Aorta (tissue), 5 donors: ENCODE measurements at places on chromosomes 16 and 17.

DNA sequence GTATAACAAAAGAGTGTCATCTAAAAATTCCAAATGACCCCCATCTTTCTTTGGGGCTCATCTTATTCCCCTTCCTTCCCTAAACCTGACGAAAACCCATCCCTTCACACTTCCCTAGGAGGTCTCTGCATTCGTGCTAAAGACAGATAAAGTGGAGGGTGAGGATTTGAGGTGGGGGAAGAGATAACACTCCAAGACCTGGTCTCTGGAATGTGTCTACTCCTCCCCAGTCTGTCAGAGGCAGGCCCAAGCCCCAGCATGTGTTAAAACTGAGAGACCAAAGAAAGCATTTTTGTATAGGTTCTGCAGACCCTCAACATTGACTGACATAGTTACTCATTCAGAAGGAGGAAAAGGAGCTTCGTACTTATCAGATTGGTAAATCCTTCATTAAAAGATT lies 11.0 kb upstream of the LHX1 start:
- DNase-seq, result no peak

DNA sequence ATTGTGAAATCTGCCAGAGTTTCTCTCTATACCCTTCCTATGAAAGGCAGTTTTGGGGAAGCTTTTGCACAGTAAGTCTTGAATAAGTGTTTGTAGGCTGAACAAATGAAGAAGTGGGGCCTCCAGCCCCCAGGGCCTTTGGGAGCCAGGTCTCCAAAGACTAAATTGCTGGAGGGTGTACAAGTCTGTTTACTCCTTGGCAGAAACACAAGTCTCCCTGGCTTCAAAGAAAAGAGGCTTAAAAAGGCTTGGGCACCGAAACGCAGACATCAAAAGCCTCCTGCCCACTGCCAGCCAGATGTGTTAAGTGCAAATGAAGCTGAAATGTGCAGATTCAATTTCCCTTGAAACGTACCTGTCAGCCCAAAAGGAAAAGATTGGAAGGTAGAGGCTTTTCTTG lies 146.3 kb downstream of the TMEM132E start:
- no peak for DNase-seq

GRCh38 chr16:50326835-50327465 lies 41.8 kb downstream of the BRD7 start:
- no peak for DNase-seq

- no peak for DNase-seq
Observed at GRCh38 chr17:61354895-61355874, 44.5 kb upstream of the TBX2 start.

- peak; percentile 7 for DNase-seq
Observed at GRCh38 chr16:66263168-66263972, 103.1 kb upstream of the CDH5 start.

DNA sequence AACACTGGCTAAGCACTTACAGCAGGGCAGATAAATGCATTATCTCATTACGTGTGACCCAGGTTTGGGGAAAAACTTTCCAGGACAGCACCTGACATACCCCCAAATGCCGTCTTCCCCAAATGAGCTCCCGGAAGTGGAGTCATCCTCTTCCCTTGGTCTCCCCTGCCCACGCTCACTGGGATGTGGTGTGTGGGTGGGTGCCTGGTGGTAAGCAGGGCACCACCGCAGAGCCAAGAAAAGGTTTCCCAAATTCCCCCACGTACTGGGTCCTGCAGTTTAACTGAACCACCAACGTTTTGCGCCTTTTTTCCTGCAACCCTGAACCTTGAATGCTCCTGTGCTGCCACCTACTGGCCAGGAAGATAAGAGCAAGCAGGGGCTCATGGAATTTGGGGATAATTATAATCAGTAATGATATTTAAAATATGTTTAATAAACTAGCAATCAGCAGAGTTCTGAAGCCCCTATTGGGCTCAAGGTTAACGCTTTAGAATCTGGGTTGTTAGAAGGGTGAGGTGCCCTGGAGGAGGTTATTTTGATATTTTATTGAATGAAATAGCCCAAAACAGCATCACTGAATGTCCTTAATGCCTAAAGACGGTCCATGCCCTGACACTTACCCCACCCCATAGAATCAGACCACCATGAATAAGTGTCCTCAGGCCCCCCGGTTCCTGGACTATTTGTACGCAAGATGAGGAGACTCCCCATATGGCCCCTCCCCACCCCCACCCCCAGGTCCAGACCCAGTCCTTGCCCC lies 8.0 kb downstream of the SPPL2C start:
- DNase-seq, result no peak

DNA sequence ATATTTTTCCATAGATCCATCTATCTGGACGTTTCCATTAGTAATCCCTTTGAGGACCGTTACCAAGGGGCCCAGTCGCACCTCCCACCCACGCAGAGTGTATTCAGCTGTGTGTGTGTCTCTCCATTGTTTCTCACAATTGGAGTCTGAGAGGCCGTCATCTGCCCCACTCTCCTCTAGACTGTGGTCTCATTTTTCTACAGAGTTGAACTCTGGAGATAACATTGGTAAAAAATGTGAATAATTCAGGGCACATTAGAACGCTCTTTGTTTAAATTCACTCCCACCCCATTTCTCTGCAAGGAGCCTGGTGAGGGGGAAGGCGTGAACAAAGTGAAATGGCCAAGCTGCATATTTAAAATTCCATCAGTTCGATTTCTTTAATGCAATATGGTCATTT lies 333.1 kb upstream of the MAF start:
- DNase-seq, result no peak

GRCh38 chr17:57808882-57809281 lies 41.0 kb downstream of the MRPS23 start:
- no peak for DNase-seq

DNA sequence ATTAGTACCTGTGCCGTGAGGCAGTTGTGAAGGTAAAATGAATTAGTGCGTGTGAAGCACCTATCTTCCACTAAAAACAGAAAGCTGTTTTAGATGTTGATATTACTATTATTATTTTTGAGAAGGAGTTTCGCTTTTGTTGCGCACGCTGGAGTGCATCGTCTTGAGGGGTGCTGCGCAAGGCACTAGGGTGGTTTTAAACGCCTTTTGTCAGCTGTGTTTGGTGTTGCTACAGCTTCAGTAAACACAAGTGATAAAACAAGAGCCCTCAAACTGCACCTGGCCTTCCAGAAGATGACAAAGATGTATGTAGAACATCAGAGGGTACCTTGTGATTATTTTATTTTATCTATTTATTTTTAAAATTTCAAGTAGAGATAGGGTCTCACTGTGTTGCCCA lies 38.2 kb downstream of the PLCG2 start:
- DNase-seq, result no peak

DNA sequence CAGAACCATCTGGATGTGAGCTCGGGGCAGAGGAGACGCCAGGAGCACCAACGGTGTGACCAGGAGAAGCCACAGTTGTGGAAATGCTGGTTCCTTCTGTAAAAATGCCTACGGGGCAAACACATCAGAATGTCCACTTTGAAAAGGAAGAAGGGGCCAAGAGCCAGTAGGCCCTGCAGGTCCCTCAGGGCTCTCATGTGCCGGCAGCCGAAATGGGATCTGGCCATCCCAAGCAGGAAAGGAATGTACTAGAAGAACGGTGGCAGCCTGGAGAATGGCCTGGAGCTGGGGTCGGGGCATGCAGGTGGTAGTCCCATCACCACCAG lies 162.1 kb upstream of the PLCG2 start:
- DNase-seq, result no peak

GRCh38 chr17:14061666-14062560 lies 7.4 kb upstream of the COX10 start:
- peak; percentile 66 for DNase-seq

DNA sequence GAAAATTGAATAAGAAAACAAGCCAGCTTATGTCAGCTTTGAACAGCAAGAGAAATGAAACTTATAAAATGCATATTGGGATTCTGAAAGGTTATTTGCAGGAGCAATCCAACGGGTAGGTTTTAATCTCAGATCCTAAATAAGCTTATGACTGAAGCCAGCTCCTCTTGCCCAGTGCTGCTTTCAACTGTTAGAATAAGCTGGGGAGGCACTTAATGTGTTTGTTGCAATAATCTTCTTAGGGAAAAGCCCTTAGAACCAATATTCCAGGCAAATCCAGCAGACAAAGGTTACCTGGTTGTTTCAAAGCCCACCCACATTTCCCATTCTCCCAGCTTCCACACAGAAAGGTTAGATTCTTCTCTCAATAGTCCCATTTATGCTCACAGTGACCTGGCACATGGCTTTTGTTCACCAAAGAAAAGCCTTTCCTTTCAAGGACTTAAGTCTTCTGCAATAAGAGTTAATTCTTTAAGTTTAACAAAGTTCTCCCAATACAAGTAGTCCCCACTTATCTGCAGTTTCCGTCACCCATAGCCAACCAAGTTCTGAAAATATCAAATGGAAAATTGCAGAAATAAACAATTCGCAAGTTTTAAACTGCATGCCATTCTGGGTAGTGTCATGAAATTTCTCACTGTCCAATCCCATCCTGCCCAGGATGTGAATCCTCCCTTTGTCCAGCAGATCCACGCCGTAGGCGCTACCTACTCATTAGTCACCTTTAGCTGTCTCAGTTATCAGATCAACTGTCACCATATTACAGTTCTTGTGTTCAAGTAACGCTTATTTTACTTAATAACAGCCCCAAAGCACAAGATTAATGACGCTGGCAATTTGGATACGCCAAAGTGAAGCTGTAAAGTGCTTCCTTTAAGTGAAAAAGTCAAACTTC lies 5.9 kb downstream of the TEX2 start:
- no peak for DNase-seq

GRCh38 chr17:30840771-30841170 lies 9.0 kb downstream of the ATAD5 start:
- no peak for DNase-seq

GRCh38 chr17:33112763-33113162 lies 121.1 kb downstream of the SPACA3 start:
- no peak for DNase-seq

DNA sequence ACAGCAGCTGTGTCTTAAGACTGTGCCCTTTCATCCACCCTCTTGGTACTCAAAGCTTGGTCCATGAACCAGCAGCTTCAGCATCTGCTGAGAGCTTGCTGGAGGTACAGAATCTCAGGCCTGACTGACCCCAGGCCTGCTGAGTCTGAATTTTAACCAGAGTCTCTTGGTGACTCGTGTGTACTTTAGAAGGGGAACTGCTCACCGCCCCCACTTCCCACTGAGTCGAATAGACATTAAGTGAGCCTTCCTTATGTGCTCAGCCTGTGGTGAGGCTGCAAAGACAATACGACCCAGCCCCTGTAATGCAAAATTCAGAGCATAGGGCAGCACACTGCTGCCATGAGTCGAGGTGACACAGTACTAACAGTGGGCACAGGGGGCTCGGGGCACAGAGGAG lies 662.8 kb downstream of the WWOX start:
- no peak for DNase-seq

DNA sequence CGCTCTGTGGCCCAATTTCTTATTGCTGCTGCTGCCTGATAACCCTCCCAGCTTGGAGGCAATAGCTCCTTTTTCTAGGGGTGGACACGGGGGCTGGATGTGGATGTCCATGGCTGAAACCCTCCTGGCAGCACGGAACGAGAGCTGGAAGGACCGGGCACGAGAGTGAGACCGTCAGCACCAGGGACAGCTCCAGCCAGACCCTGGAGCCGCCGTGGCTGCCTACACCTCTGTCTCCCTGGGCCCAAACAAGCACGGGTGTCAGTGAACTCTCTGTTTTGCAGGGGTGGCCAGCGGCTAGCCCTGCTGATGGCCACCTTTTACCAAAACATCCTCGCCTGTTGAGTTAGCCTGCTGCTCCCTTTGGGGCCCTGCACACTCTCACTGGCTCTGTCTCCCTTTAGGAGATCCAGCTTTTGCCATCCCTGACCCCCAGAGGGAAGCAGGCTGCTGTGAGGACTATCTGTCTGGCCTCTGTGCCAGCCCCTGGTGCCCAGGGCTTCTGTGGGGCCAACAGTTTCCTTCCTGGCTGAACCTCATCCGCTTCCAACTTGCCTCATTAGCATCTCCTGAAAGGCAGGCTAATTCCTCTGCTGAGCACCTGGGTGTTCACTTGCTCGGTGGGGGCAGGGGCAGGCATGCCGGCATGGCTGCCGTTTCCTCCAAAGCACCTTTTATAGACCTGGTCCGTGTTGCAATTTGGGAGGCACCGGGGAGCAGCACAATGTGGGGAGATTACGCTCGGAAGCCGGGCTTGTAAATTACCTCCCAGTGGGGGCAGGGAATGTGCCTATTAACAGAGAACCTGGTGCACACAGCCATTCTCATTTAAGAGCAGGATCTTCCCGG lies 118.1 kb downstream of the ENGASE start:
- peak; percentile 80 for DNase-seq

DNA sequence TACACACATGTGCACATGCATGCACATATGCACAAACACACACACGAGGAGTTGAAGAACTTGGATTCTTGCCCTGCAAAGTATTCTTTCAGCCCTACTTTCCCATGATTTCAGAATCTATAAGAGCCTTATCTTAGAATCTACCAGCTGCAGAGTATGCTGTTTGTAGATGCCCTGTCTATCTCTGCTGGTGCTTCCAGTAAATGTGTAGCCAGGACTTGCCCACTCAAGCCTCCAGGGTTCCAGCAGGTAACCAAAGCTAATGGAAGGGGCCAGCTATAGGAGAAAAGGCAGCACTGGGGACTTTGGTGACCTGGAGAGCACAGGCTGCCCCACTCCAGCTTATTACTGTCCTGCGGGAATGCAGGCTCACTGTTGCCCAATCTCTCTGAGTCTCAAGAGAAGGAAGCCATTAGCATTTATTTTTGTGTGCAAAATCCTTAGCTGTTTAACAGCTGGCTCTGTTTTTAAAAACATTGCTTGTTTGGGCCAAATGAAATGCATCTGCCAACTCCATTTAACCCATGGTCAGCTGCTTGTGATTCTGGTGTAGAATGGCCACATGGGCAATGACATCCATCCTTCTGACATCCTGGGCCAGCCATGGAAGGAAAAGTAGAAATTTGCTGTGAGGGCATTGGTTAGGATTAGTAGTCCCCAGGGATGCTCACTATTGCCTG lies 28.6 kb upstream of the XYLT1 start:
- no peak for DNase-seq

DNA sequence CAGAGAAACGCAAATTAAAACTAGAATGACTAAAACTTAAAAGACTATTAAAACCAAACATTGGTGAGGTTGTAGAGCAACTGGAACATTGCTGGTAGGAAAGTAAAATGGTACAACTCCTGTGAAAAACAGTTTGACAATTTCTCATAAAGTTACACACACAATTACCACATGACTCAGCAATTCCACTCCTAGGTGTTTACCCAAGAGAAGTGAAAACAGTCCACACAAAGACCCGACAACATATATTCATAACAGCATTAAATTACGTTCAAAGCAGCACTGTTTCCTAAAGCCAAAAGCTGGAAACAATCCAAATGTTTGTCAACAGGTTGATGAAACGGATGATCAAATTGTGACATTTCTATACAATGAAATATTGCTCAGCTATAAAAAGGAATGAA lies 26.5 kb upstream of the ALOX12 start:
- no peak for DNase-seq

GRCh38 chr17:48283411-48283810 lies 146.6 kb downstream of the SKAP1 start:
- no peak for DNase-seq

GRCh38 chr17:63826468-63827001 lies 696 bp upstream of the PSMC5 start:
- DNase-seq, result peak; percentile 50
